Cardiac septum (tissue), 1 donor: ENCODE measurements at places on chromosomes 13 and 19. TPM values are rescaled to one million over a fixed set of nuclear protein-coding genes. Genes with fewer than 3 reads are reported as not detected.

KIRREL2 gene
- total RNA-seq, result not detected

CASP14 gene
- not detected for total RNA-seq

CYP2A7 gene
- not detected for total RNA-seq

TEX29 gene
- 0.70 TPM for total RNA-seq

PEG3 gene
- 7.2 TPM for total RNA-seq

B3GNT8 gene
- 3.9 TPM for total RNA-seq

ZNF560 gene
- 0.16 TPM for total RNA-seq

ZNF729 gene
- total RNA-seq, result not detected

ZNF100 gene
- 8.0 TPM for total RNA-seq

GARIN5A gene
- total RNA-seq, result 1.1 TPM

GIPC3 gene
- 1.3 TPM for total RNA-seq

OR7D2 gene
- total RNA-seq, result not detected
